Effector memory CD4-positive, alpha-beta T cell (primary cell): ENCODE measurements at places on chromosomes 16 and 17.

- no peak for DNase-seq
Observed at GRCh38 chr17:60060474-60060873, 18.2 kb downstream of the HEATR6 start.

- no peak for DNase-seq
Observed at GRCh38 chr17:1003972-1004768, 7.2 kb downstream of the TIMM22 start.

DNA sequence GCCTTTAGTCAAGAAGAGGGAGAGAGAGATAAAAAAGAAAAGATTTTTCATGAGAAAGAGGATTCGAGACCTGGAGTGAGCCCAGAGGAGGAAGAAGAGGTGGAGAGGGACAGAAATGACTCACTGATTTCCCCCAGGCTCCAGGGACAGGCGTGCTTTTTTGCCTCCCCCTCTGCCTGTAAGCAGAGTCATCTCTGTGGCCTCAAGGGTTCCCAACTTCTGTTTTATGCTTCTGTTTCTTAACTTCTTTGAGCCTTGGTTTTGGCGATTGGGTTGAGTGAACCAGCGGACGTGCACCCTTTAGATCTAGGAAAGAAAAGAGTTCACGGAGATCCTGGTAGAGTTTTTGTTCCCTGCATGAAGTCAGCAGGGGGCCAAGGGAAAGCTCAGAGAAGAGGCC lies 147.9 kb upstream of the NOL11 start:
- no peak for DNase-seq

DNA sequence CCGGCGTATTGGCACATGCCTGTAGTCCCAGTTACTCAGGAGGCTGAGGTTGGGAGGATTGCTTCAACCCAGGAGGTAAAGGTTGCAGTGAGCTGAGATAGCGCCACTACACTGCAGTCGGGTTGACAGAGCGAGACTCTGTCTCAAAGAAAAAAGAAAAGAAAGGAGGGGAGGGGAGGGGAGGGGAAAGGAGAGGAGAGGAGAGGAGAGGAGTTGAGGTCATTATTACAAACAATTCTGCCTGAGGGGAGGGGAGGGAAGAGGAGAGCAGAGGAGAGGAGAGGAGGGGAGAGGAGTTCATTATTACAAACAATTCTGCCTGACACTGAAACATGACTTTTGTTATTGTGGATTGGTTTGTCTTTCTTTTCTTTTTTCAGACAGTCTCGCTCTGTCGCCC lies 19.8 kb upstream of the ABCA5 start:
- no peak for DNase-seq

DNA sequence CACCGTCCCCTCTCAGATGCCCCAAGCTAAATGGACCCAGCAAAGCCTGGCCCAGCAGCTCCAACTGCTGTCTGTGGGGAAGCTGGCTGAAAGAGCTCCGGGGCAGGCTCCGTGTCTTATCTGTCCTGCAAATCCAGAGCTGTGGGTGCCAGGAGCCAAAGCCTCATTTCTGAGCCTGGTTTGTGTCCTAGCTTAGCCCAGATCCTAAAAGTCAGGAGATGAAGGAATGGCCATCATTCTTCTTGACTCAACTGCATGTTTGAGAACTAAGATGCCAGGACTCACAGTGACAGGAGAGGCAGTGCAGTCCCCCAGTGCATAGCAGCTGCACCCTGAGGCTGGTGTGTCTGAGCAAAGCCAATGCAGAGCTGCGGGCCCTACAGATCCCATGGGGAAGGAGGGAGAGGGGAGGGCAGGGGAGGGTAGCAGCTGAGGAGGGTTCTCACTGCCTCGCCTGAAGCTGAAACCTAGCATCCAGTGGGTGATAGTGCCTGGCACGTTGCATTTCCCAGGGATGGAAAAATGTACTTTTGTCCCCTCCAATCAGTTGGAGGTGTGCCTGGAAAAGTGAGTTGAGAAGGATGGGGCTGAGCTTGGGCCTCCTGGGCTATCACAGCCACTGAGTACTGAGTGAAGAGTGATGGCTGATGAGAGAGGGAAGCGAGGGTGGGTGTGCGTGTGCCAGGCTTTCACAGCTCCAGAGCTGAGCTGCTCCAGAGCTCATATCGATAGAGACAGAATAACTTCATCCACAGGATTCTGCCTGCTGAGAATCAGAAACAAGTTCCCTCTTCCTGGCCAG lies 24.5 kb upstream of the CD300E start:
- no peak for DNase-seq

GRCh38 chr17:51035431-51035830 lies 85.2 kb downstream of the SPAG9 start:
- no peak for DNase-seq

GRCh38 chr17:55530064-55530463 lies 18.8 kb upstream of the SMIM36 start:
- no peak for DNase-seq

DNA sequence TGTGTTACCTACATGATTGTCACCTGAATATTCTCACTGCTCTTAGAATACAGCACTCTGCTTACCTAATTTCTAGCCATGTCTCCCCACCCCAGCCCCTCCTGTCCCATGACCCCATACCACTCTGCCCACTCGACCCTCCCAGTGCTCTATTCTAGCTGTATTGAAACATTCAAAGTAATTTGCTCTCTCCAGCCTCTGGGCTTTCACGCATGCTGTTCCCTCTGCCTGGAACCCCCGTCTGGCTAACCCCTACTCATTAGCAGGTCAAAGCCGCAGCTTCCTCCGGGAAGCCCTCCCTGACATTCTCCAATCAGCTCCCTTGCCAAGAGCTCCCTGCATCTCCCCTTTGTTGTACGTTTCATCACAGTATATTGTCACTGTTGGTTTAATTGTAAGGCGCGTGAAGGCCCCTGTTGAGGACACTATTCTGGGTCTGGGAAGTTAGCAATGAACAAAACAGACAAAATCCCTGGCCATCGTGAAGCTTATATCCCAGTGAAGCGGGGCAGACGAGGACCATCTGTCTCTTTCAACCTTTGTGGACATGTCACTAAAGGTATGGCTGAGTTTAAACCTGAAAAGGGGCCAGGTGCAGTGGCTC lies 72.3 kb upstream of the LHX1 start:
- no peak for DNase-seq

DNA sequence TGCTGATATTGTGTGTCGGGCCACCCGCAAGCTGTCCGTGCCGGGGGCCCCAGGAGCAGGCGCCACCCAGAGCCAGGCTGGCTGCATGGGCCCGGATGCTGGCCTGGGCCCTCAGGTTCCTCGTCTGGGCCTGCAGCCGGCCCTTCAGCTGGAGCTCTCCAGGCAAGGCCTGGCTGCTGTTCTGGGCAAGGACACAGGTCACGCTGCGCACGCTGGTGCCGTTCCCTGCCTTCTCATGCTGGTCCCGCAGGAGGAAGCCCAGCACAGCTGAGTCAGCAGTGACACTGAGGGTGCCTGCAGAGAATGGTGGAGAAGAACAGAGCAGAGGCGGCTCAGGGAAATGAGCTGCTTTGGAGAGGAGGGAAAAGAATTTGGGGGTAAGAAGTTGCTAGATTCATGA lies 79.9 kb downstream of the RMI2 start:
- no peak for DNase-seq

DNA sequence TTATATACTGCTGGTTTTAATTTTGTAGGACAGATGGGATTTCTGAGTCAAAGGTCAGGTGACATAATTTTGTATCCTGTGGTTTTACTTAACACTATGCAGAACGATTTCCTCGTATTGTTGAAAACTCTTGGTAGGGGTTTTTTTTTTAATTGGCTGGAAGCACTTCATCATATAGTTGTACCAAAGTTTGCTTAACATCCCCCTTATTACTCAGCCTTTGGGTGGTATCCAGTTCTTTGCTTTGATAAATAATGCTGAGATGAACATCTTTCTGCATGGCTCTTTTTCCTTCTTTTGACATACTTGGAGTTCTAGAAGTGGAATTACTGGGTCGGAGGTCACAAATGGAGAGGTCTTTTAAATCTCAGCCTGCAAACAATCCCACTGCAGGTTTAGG lies 419.1 kb downstream of the MAF start:
- DNase-seq = no peak

- DNase-seq = no peak
Observed at GRCh38 chr17:17892009-17892408, 55.2 kb upstream of the SREBF1 start.

DNA sequence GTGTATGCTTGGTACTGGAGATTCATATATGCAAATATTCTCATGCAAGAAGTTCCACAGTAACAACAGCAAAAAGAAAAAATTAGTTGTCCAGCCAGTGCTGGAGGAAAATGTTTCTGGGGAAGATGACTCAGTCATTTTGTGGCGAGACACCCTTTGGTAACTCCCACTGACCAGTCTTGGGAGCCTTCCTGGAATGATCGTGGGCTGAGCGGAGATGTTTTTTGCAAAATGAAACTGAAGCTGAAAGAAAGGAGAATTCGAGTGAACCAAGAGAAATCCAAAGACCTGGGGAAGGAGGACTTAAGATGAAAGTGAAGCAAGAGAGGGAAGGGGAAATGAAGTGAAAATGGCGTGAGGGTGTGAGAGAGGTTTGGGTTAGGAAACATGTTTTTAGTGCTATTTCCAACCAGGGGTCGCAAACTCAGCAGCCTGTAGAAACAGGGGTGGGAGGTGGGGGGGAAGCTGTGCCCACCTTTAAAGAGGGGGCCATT lies 5.2 kb downstream of the ITPRIPL2 start:
- no peak for DNase-seq

GRCh38 chr16:56980792-56981724 lies 8.3 kb upstream of the NLRC5 start:
- no peak for DNase-seq

GRCh38 chr17:4696437-4696805 lies 7.5 kb downstream of the PELP1 start:
- no peak for DNase-seq

DNA sequence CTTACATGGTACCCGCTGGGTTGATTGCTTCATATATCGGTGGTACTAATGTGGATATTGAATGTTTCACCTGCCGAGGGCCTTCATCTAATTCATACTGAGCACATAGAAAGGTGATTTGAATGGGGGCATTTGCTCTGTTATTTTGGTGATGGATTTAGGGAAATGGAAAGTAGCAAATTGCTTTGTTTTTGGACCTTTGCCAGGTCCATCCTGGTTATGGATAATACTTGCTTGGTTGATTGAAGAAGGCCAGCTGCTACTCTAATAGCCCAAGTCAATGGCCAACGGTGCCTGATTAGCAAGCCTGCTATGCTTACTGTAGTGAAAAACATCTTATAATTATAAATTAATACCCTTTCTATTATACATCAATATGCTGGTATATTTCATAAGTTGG lies 253.6 kb downstream of the CDH13 start:
- no peak for DNase-seq

GRCh38 chr17:66531851-66532295 lies 229.5 kb downstream of the PRKCA start:
- DNase-seq = no peak

DNA sequence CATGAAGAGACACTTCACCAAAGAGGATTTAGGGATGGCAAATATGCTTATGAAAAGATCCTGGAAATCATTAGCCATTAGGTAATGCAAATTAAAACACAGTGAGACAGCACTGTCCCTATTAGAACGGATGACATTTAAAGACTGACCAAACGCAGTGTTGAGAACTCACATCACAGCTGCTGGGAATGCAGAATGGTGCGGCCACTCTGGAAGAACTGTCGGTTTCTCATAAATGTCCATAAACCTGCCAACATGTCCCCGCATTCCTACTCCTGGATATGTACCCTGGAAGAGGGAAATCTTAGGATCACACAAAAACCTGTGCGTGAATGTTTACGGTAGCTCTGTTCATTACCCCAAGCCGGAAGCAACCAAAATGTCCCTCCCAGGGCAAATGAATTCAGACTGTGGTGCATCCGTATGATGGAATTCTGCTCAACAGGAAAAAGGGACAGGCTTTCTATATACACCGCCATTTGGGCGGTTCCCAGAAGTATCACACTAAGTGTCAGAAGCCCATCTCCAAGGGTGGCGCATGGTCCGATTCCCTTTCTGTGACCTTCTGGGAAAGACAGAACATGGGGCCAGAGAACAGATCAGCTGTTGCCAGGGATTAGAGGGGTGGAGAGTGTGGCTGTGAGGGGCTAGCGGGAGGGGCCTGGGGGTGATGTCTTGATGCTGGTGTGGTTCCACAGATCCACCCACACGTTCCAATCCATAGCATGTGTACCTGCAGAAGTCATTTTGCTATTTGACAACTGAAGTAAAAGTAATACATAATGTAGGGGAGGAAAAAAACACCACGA lies 197.2 kb upstream of the CHMP6 start:
- no peak for DNase-seq

- no peak for DNase-seq
Observed at GRCh38 chr16:2609827-2610470, 72.1 kb downstream of the PDPK1 start.

DNA sequence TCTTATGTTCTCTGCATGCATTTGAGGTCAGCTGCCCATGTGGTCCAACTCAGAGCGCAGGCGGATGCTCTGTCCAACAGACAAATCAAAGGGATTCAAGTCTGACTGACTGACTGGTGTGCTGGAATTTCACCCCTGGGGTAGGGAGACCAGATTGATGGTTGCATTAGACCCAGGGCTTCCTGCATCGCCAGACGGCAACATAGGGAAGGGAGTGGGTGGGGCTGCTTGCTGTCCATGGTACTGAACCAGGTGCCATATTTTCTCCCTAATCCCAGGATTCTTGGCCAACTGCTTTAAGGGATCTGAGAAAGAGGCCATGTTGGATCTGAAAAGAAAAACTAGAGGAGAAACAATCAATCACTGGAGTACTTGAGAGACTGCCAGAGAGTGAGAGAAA lies 332.0 kb downstream of the XYLT1 start:
- no peak for DNase-seq

DNA sequence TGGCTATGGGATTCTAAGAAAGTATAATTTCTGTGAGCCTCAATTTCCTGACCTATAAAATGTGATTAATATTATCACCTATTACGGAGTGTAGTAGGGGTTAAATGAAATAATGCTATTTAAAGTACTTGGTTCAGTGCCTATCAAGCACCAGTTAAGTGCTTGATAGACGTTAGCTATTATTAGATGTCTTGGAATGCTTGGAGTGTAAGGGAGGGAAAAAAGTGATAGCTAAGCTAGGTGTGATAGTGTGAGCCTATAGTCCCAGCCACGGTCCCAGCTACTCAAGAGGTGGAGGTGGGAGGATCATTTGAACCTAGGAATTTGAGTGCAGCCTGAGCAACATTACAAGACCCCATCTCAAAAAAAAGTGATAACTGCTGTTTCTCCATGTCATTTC lies 7.5 kb downstream of the ORC6 start:
- no peak for DNase-seq

GRCh38 chr17:58278661-58279015 lies 2.1 kb downstream of the MPO start:
- DNase-seq = no peak

- no peak for DNase-seq
Observed at GRCh38 chr17:76414334-76415295, 30.2 kb downstream of the SPHK1 start.

- DNase-seq = no peak
Observed at GRCh38 chr16:49327466-49327865, 45.8 kb upstream of the CBLN1 start.
